ENCODE measurements at places on chromosomes 3 and 15. TPM values are rescaled to one million over a fixed set of nuclear protein-coding genes. Genes with fewer than 3 reads are reported as not detected.
A peak's percentile ranks its signal among the peaks of the same experiment; 100 is the strongest.

Gene CYP1A2
- total RNA-seq = not detected

Gene CYP8B1
- not detected for total RNA-seq

- no peak for DNase-seq
These were observed 25.8 kb downstream of the SIAH2 start for GRCh38 chr3:150736903-150737832.

GRCh38 chr15:99514306-99514705 is 51.5 kb upstream of the MEF2A start:
- peak; percentile 4 for DNase-seq

DNA sequence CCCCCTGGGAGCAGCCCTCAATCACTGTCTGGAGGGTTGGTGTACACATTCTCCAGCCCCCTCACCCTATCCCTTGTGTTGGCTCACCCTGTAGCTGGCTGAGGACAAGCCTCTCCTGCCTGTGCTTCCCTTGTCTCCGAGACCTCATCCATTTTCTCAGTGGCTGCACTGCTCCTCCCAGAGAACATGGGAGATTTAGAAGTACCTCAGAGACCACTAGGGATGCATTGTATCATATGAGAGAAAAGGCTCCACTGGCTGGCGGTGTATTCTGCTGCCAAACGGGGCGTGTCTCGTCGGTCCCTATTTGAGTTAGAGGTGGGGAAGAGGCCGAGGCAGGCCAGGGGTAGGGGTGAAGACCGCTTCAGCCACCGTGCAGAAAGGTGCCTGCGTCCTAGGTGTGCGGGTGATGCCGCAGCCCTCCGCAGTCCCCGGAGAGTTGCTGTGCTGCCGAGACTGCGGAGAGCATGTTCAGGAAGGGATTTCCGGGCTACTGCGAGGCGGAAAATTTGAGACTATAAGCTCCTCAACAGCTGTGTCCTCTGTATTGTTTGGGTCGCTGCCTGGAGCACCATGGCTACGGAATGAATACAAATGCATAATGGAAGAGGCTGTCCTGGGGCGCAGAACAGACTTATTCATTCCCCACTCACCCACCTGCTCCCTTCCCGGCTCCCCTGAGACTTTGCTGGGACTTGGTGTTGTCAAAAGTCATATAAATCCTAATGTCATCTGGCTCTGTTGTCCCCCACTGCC is 43.8 kb downstream of the SPSB4 start:
- no peak for DNase-seq

GRCh38 chr3:169563775-169564059 is 99.8 kb downstream of the MECOM start:
- no peak for DNase-seq

DNA sequence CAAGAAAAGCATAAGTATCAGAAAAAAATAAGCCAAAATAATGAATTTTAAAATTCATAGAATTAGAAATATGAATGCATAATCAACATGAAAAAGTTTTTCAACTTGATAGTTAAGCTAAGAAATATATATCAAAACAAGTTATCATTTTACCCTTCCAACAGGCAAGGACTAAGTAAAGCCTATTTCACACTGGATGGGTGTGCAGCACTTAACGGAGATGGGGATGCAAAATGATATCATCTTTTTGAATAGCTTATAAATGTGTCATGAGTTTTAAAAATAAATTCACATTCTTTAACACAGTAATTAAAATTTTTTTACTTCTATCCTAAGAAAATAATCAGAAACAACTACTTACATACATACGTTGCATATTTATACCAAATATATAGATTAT is 20.9 kb downstream of the PIK3R4 start:
- DNase-seq = no peak

Gene INSYN1
- under 0.01 TPM for total RNA-seq

Gene RPP25
- total RNA-seq = 3.3 TPM

- DNase-seq = no peak
These were observed 6.0 kb downstream of the HHATL start for GRCh38 chr3:42696356-42697288.
